ENCODE measurements at places on chromosomes 7 and 10.
A peak's percentile ranks its signal among the peaks of the same experiment; 100 is the strongest.

- no peak overlapping the region for H3K4me3 ChIP-seq
- no peak overlapping the region for H3K27ac ChIP-seq
- no peaks in the 10 kb centered on the region for H3K36me3 ChIP-seq
- no peaks in the 10 kb centered on the region for H3K4me1 ChIP-seq
- no peaks in the 10 kb centered on the region for H3K27me3 ChIP-seq
Observed at GRCh38 chr7:46024263-46024916, 103.3 kb upstream of the IGFBP3 start.

- no peaks in the 10 kb centered on the region for H3K4me1 ChIP-seq
- H3K27ac ChIP-seq = no peak overlapping the region
- no peak for DNase-seq
Observed at GRCh38 chr10:121618906-121619305, 20.7 kb upstream of the FGFR2 start.

DNA sequence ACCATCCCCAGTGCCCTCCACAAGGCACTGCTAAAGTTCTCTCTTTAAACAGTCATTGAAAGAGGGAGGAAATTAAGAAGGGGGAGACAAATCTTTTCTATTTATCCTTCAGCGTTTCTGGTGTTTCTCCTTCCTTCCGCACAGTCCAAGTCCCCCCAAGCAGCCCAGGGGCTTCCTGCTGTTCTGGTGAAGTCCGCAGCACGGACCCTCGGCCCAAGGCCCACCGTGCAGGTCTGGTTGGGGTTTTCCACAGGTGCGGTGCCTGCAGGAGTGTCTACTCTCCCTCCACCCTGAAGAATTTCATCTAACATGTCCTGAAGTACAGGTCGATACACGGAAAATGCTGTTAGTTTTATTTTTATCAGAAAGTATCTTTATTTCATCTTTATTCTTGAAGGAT, 34.1 kb upstream of the KNDC1 start:
- peaks cover 28% of the 10 kb centered on the region for H3K27me3 ChIP-seq
- no peak overlapping the region for H3K27ac ChIP-seq
- no peaks in the 10 kb centered on the region for H3K36me3 ChIP-seq
- H3K4me1 ChIP-seq = peaks cover 5% of the 10 kb centered on the region
- no peak for DNase-seq
- no peak overlapping the region for H3K4me3 ChIP-seq

- no peaks in the 10 kb centered on the region for H3K4me1 ChIP-seq
- no peak overlapping the region for H3K4me3 ChIP-seq
- no peak overlapping the region for H3K27ac ChIP-seq
- no peak for DNase-seq
- H3K27me3 ChIP-seq = no peaks in the 10 kb centered on the region
Observed at GRCh38 chr7:72266771-72267170, 145.4 kb downstream of the CALN1 start.

- DNase-seq = no peak
- H3K4me1 ChIP-seq = peaks cover 63% of the 10 kb centered on the region
- no peaks in the 10 kb centered on the region for H3K27me3 ChIP-seq
- H3K27ac ChIP-seq = peak overlapping the region; percentile 89
Observed at GRCh38 chr10:124637091-124637700, 107.0 kb downstream of the FAM53B start.

- no peak for DNase-seq
- H3K4me3 ChIP-seq = no peak overlapping the region
- no peaks in the 10 kb centered on the region for H3K27me3 ChIP-seq
Observed at GRCh38 chr7:12397671-12398070, 6.0 kb downstream of the VWDE start.

All from activated naive CD4-positive, alpha-beta T cell treated with anti-CD3 and anti-CD28 coated beads, Interleukin-2, amount 10 ng/mL, durations not matched to agents 7 days and 5 days (primary cell).